ENCODE measurements at places on chromosomes 4 and X.

GRCh38 chr4:77699731-77700210 is 94.2 kb downstream of the CXCL13 start:
- no peak for DNase-seq

DNA sequence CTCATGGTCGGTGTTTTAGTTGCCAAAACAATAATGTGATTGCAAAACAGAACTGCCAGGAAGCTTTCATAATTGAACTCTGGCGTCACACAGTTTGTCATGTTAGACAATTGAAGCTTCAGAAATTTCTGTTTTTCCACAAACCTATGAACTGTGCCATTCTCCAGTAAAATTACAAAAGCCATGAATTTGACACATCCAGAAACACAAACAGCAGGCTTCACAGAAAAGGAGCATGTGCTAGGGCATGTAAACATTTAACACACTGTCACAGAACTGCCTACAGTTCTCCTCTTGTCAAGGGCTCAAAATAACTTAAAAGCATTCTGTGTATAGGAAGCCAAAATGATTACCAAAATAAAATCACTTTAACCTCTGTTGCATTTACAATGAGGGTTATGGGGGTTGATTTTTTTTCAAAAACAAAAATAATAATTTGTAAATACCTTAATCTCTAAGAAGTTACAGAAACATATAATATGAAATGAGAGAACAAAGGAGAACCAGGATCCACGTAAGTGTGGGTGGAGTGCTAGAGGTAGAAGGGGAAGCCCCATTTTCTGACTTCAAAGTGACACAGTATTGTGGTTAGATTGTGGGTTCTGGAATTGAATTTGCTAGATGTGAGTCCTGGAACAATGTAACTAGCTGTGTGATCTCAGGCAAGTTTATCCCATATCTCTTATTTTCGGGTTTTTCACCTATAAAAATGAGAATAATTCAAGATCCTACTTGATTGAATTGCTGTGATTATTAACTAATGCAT is 295.0 kb downstream of the CENPC start:
- DNase-seq = no peak

DNA sequence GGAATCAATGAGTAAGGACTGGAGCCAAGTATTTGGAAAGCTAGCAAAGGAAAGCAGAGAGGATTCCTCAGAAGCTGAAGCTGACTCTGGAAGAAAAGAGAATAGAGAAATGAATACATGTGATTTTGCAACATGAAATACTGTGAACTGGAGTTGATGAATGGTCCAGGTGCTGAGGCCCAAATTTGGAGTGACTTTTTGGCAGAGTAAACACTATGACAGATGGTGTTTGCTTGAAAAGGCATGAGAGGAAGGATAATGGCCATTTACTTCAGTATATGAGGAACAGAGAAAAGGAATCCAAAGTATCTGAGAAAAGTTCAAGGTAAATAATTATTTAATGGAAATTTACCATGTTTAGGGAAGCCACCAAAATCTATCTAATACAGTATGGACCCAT is 236.7 kb downstream of the SLITRK2 start:
- no peak for DNase-seq

GRCh38 chr4:140635606-140636005 is 66.8 kb upstream of the UCP1 start:
- DNase-seq = no peak

GRCh38 chr4:157220371-157220881 is at the start of gene GRIA2:
GRIA2 (plus strand) TSS chr4:157220728; CDS start chr4:157221043, 315 bp downstream.
- DNase-seq = no peak

GRCh38 chr4:11397146-11397545 is 31.5 kb downstream of the HS3ST1 start:
- DNase-seq = no peak

DNA sequence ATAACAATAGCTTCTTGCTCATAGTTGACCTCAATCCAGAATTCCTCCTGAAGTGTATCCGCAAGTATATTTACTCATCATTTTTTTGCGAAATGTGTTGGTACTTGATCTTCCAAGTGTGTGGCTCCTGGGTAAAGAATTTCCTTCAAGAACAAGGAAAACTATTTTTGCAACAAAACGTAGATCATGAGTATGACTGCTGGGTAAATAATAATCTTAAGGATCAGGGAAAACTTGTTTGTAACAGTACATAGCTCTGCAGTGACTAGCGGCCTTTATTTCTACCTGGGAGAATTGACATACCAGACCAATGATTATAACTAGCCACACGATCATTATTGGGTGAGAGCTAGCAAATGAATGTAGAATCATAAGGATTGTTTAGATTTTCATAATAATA is 1311.7 kb downstream of the ARAP2 start:
- DNase-seq = no peak

- no peak for DNase-seq
These were observed 106.4 kb downstream of the DHX15 start for GRCh38 chr4:24477919-24478318.

GRCh38 chr4:158209825-158210807 is at the start of gene TMEM144:
TMEM144 (plus strand) TSS chr4:158210486; CDS start chr4:158212668, 2,182 bp downstream.
- DNase-seq = no peak

- DNase-seq = no peak
These were observed 44.7 kb downstream of the MAGEB17 start for GRCh38 chrX:16212024-16212423.

GRCh38 chr4:120010646-120011045 is 56.0 kb downstream of the MAD2L1 start:
- DNase-seq = no peak

- no peak for DNase-seq
These were observed 124.6 kb downstream of the COL4A6 start for GRCh38 chrX:108313669-108314068.

DNA sequence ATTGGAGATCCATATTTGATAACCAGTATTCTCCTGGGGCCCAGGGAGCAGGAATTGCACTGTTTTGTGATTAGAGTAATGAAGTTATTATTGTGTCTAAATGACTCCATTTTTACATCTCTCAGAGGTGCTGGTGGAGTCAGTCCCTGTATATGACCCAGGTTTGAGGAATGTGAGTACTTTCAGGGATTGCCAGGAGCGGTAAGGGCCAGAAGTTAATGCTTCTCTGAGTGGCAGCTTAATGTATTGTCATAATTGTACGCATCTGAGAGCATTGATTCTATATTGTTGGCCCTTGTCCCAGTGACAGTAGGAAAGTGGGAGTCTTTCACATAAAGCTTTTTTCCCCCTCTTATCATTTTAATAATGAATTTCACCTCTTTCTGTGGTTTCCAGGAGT is 146.2 kb downstream of the GATB start:
- DNase-seq = no peak

- no peak for DNase-seq
These were observed 385.3 kb downstream of the ARHGAP24 start for GRCh38 chr4:85860066-85860740.

GRCh38 chr4:171919314-171919713 is 106.1 kb downstream of the GALNTL6 start:
- no peak for DNase-seq

DNA sequence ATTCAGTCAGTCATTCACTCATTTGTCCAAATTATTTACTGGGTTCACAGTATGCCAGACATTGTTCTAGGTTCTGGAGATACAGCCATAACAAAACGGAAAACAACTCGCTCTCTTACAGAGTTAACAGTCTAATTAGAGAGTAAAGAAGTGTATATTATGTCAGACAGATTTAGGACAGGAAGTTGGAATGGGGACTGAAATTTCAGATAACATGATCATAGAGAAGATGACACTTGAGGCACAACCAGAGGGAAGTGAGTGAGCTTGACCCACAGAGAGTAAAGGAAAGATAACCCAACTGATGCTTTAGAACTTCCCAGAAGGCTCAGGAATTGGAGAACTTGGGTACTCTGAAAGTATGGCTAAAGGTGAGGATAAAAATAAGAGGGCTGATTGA is 139.4 kb downstream of the ZAR1 start:
- DNase-seq = no peak
